Astrocyte (in vitro differentiated cells and primary cell): ENCODE measurements at places on chromosomes 12 and 14. TPM values are rescaled to one million over a fixed set of nuclear protein-coding genes. Genes with fewer than 3 reads are reported as not detected.
A peak's percentile ranks its signal among the peaks of the same experiment; 100 is the strongest.

LRFN5 gene
- total RNA-seq, result 1.5 and 1.6 TPM in 2 replicates

CIROP gene
- not detected in 2 replicates for total RNA-seq

KIF21A gene
- 26.3 and 26.4 TPM in 2 replicates for total RNA-seq

PMEL gene
- 3.9 and 13.8 TPM in 2 replicates for total RNA-seq

LTBR gene
- 2.8 and 2.9 TPM in 2 replicates for total RNA-seq

GDF3 gene
- not detected in 2 replicates for total RNA-seq

TIGAR gene
- 91.7 and 95.4 TPM in 2 replicates for total RNA-seq

PRH2 gene
- total RNA-seq, result not detected in 2 replicates

MFAP5 gene
- total RNA-seq, result 86.4 and 105 TPM in 2 replicates

EVL gene
- 48.9 and 50.2 TPM in 2 replicates for total RNA-seq

PIWIL1 gene
- total RNA-seq, result not detected in 2 replicates

CNTN1 gene
- 1.7 and 2.1 TPM in 2 replicates for total RNA-seq

PPM1H gene
- total RNA-seq, result 7.8 and 9.0 TPM in 2 replicates

NEDD1 gene
- total RNA-seq, result 30.0 and 31.3 TPM in 2 replicates

GRCh38 chr12:7642876-7643309 is 22.8 kb downstream of the APOBEC1 start:
- H3K4me3 ChIP-seq, result no peak overlapping the region
- DNase-seq, result no peak
- H3K36me3 ChIP-seq, result no peaks in the 10 kb centered on the region
- no peak overlapping the region for H3K27ac ChIP-seq
- peaks cover 4% of the 10 kb centered on the region for H3K4me1 ChIP-seq
- peaks cover 2% of the 10 kb centered on the region for H3K27me3 ChIP-seq

DNA sequence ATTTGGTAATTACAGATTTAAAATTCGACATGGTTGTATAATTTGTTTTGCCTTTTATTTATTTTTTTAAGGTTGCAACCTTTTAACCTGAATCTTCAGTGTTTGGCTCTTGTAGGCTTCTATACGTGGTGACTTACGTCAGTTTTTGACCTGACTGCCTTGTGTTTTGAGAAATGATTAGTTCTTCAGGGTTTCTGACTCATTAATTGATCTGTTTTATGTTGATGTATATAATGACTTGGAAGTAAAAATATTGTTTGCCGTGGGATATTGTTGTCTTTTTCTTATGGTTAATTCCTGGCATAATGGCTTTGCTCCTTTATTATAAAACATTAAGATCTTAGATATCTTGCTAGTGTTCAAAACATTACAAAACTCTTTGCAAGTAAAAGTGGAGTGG is 2.5 kb downstream of the RASSF8 start:
- no peaks in the 10 kb centered on the region for H3K36me3 ChIP-seq
- peaks cover 9% of the 10 kb centered on the region for H3K4me1 ChIP-seq
- DNase-seq, result no peak
- H3K27ac ChIP-seq, result no peak overlapping the region
- no peaks in the 10 kb centered on the region for H3K27me3 ChIP-seq
- peak overlapping the region; percentile 84 for H3K4me3 ChIP-seq

GRCh38 chr14:50728836-50729235 is 60.7 kb upstream of the SAV1 start:
- H3K36me3 ChIP-seq, result peaks cover 16% of the 10 kb centered on the region
- H3K27me3 ChIP-seq, result no peaks in the 10 kb centered on the region
- no peak overlapping the region for H3K27ac ChIP-seq

- no peaks in the 10 kb centered on the region for H3K36me3 ChIP-seq
- H3K4me1 ChIP-seq, result no peaks in the 10 kb centered on the region
- DNase-seq, result no peak
- H3K27ac ChIP-seq, result no peak overlapping the region
Observed at GRCh38 chr12:108348842-108349241, 9.7 kb upstream of the CMKLR1 start.

- no peak overlapping the region for H3K4me3 ChIP-seq
- no peaks in the 10 kb centered on the region for H3K27me3 ChIP-seq
- H3K4me1 ChIP-seq, result peaks cover 13% of the 10 kb centered on the region
- no peak overlapping the region for H3K27ac ChIP-seq
- no peak for DNase-seq
- no peaks in the 10 kb centered on the region for H3K36me3 ChIP-seq
Observed at GRCh38 chr12:19963972-19964371, 404.4 kb upstream of the PDE3A start.

- H3K4me1 ChIP-seq, result no peaks in the 10 kb centered on the region
- no peak overlapping the region for H3K27ac ChIP-seq
- no peak for DNase-seq
Observed at GRCh38 chr12:101653503-101653902, 43.9 kb upstream of the CHPT1 start.

DNA sequence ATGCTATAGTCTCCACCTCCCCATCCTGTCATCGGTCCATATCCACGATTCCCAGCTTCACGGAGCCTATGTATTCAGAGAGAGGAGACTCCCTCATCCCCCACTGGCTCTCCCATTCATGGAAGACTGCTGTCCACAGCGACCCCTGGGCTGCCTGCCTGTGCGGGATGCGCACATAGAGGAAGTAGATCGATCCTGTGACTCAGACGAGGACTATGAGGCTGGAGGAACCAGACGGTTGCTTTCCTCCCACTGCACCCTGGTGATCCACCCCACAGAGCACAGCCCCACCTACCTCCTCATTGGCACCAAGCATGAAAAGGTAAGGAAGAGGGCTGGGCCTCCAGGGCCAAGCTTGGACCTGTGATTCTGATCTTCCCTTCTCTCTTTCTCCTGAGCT is 24.4 kb downstream of the PIGH start:
- H3K27me3 ChIP-seq, result no peaks in the 10 kb centered on the region
- no peaks in the 10 kb centered on the region for H3K36me3 ChIP-seq
- no peak overlapping the region for H3K4me3 ChIP-seq
- no peak overlapping the region for H3K27ac ChIP-seq
- DNase-seq, result no peak

DNA sequence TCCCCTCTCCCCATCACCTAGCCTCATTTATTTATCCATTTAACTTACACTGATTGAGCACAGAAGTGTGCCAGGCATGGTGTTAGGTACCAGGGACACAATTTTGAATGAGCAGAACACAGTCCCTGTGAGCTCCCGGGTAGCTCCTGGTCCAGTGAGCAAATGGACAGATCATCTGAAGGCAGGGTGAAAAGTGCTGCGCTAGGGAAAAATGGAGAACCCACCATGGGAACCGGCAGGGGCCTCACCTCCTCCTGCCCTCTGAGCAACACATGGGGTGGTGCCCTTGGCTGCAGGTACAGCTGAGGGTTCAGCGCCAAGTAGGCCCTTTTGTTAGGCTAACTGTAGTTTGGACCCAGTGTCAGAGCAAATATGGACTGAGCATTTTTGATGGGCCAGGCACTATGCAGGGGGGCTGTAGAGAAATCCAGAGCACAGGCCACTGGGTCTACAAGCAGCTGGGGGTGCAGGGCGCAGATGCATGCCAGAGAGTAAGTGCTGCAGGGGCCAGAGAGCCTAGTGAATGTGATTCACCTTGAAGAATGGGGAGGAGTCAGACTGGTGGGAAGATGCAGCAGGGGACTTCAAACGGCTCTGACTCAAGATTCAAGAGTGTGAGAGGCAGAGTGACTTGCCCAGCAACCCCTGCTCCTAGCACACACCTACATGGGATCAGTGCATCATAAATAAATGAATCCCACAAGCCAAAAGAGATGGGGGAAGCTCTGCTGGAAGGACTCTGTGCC is 28.2 kb downstream of the LTBP2 start:
- H3K4me1 ChIP-seq, result peaks cover 41% of the 10 kb centered on the region
- H3K4me3 ChIP-seq, result no peak overlapping the region

DNA sequence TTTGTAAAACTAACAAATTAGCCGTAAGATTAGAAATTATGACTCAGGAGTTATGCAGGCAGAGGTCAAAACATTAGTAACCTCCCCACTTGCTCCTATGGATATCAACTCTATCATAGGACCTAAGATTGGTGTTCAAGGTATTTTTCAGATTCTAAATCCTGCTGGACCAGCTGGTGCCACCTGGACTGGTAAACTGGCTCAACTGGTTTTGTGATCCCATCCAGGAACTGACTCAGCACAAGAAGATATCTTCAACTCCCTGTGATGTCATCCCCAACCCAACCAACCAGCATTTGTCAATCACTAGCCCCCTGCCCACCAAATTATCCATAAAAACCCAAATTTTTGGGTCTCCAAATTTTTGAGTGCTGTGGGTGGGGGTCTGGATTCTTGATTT is 98.1 kb upstream of the OR4E1 start:
- H3K27me3 ChIP-seq, result no peaks in the 10 kb centered on the region
- no peak overlapping the region for H3K27ac ChIP-seq
- no peaks in the 10 kb centered on the region for H3K36me3 ChIP-seq
- no peak for DNase-seq
- H3K4me3 ChIP-seq, result no peak overlapping the region

- no peak for DNase-seq
- no peaks in the 10 kb centered on the region for H3K4me1 ChIP-seq
- no peaks in the 10 kb centered on the region for H3K36me3 ChIP-seq
Observed at GRCh38 chr14:56797003-56797568, 13.2 kb downstream of the OTX2 start.

GRCh38 chr12:92503029-92503931 is 199.5 kb upstream of the PLEKHG7 start:
- no peak for DNase-seq
- no peak overlapping the region for H3K4me3 ChIP-seq
- no peaks in the 10 kb centered on the region for H3K27me3 ChIP-seq
- H3K27ac ChIP-seq, result no peak overlapping the region
- H3K4me1 ChIP-seq, result no peaks in the 10 kb centered on the region

DNA sequence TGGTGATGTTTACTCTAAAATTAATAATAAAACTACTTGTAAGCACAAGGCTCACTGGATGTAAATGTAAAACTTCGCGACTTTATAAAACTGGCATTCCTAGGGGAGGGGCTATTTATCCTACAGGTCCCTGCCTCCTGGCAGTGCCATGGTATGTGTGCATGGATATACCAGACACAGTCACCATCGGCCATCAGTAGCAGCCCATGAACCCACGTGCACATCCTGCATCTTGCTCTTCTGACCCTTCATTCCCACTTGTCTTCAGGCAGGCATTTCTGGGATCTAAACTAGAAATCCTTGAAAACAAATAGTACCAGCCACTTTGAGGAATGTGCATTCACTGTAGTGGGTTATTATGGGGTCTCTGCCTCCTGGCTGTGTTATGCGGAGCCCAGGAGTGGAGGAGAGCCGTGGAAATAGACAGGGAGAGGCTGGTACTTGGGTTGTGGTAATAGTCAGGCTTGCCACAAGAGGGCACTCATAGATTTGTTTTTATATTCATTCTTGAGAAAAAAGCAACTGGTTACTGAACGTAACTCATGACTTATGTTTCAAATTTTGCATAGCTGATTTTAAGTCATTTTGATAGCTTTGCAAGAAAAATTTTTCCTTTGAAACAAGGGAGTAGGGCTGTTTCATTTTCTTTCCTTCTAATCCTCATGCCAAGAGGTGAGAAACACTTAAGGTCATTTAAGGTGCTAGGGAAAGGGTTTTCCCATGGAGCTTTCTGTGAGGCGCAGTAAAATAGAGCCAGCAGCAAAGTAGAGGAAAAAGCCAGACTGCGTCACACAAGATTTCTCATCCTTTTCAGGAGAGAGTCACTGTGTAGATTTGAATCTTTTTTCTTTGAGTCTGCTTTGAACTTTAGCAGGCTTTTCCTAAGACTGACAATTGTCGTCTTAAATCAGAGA is 17.4 kb upstream of the GALNT16 start:
- peaks cover 4% of the 10 kb centered on the region for H3K36me3 ChIP-seq
- H3K27me3 ChIP-seq, result no peaks in the 10 kb centered on the region
- DNase-seq, result peak; percentile 43
- H3K4me3 ChIP-seq, result no peak overlapping the region
- no peak overlapping the region for H3K27ac ChIP-seq

DNA sequence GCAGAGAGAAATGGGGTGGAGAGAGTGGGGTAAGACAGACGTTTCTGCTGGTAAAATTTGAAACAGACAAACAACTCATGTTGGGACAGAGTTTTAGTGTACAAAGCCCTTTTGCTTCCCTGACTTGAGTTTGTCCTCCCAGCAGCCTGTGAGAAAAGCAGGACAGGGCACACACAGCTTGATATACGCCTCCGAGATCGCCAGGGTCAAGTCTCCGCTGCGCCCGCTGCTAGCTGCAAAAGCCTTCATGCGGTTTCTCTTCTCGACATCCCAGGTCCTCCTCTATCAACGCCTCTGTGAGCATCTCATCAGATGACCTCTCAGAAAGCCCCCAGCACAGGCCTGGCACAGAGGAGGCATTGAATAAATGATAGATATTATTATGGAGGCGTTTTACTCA is 9.4 kb upstream of the BCL11B start:
- H3K27me3 ChIP-seq, result peaks cover 27% of the 10 kb centered on the region
- no peak overlapping the region for H3K4me3 ChIP-seq
- no peaks in the 10 kb centered on the region for H3K4me1 ChIP-seq
- H3K27ac ChIP-seq, result no peak overlapping the region
- DNase-seq, result no peak

- H3K36me3 ChIP-seq, result no peaks in the 10 kb centered on the region
- H3K27ac ChIP-seq, result no peak overlapping the region
- H3K4me3 ChIP-seq, result no peak overlapping the region
- DNase-seq, result peak; percentile 36
Observed at GRCh38 chr14:29868000-29868399, 59.6 kb downstream of the PRKD1 start.

DNA sequence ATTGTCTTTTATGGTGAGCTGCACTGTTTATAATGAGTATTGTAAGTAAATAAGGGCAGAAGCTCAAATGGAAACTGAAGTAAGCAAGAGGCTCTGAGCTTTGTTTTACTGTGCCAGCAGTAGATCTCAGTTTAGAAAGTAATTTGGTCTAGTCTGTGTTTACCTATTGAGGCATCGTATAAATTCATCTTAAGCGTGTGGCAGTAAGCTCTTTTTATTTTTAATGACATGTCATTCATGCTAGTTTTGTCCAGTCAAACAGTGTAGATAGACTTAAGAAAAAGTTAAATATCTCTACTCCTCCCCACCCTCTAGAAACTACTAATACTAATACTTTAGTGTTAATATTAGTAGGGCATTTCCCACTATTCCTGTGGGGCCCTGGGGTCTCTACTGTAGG is 2.0 kb downstream of the ANO6 start:
- H3K4me3 ChIP-seq, result peak overlapping the region; percentile 91
- H3K27ac ChIP-seq, result peak overlapping the region; percentile 91
- peaks cover 11% of the 10 kb centered on the region for H3K4me1 ChIP-seq
- H3K36me3 ChIP-seq, result no peaks in the 10 kb centered on the region
- no peaks in the 10 kb centered on the region for H3K27me3 ChIP-seq
